ENCODE measurements at places on chromosomes 16 and 17.

GRCh38 chr16:74438492-74438979, 17.3 kb upstream of the CLEC18B start:
- no peak for DNase-seq

DNA sequence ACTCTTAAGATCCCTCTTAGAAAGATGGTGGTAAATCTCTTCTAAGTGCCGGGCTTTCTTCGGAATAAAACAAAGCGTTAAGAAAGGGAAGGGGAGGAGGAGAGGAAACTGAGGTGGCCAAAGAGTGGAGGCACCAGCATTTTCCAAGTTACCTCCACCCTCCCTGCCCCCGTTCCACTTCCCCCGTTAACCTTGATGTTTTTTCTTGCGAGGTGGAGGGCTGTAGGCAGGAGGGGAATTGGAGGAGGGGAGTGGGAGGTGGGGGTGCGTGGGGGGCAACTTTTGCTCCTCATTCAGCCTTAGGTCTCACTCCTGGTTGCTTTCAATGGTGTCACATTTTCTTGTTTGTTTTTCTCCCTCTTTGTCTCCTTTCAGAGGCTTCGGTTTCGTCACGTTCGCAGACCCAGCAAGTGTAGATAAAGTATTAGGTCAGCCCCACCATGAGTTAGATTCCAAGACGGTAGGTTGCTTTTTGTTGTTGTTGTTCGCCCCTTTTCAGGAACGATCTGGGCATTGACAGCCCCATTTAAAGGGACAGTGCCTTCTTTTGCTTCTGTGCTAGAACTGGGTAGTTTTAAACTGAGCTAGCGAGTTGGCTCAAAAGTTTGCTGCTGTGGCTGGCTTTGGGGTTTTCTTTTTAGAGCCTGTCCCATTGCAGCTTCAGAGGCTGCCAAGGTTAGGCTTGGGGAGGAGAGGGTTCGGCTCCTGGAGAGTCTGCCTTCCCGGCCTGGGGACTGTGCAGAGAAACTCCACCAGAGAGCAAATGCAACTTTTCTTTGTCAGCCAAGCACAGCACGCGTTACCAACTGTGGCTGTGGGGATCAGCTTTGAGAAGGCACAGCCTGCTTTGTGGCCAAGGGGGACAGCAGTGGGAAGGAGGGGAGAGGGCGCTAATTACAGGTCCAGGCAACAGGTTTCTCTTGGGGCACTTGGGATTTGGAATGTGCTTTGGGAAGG, 1.9 kb downstream of the MSI2 start:
- no peak for DNase-seq

DNA sequence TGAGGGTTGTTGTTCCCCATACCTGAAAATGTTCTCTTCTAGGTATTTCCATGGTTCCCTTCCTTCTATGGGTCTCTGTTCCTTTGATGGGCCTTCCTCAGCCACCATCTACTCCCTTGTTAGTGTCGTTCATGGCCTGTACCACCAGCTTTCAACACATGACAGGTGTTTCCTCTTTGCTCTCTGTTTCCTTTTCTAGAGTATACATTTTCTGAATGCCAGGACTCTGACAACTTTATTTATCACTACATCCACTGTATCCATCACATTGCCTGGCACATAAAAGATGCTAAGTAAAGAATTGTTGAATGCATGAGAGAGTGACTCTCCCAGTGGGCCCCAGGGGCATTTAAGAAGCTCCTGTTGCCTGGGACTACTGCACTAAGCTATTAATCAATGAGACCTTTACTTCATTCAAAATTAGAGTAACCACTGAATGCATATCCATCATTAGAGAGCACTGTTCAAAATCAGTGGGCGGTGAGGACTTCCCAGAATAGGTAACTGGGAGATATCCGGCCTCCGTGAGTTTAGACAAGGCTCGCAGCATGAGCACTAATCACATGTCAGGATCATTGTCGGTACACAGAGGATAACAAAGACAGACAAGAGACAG, 255.0 kb downstream of the CBLN1 start:
- DNase-seq, result no peak

DNA sequence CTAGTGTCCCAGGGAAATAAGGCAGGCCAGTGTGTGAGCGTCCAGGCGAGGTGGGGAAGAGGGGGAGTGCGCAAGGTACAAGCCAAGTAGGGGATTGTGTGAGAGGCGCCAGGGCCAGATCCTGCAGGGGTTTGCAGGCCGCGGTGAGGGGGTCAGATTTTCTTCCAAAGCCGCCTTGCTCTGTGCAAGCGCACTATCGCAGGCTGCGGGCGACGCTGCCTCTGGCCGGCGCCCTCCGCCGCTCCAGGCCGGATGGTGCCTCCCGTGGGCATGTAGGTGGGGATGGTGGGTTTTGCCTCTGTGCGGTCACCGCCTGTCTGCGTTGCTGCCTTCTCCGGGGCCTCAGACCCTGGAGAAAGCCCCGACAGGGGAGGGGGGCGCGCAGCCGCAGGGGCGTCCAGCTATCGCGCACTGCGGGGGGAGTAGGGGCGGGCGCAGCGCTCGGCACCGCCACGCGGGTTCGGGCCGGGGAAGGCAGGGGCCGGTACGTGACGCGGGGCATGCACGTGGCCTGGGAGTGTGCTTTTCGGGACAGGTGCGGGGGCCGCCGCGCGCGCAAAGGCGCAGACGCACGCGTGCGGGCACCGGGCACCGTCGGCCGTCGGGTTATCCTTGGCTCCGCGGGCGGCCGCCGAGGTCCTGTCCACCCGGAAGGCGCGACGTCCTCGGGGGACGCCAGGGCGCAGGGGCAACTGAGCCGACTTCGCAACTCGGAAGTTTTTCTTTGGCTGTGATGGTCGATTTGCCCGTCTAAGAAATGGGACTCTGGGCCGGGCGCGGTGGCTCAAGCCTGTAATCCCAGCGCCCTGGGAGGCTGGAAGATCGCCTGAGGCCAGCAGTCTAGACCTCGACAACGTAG, 1.1 kb upstream of the HAPSTR1 start:
- DNase-seq, result peak; percentile 52

DNA sequence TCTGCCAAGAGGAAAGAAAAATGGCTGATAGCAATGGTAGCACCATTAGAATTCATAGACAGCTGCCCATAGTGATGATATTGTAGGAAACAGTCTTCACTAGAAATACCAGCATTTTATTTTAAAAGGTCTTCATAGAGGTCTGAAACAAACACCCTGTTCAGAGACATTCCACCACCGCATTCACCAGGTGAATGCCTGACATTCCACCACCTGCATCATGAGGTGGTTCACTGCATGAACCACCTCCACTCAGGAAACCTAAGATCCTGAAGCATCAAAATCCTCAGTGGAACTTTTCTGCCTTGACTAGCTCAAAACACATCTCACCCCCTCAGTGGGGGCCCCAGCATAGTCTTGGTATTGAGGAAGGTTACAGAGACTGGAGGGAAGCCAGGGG, 91.5 kb upstream of the COX10 start:
- no peak for DNase-seq

- DNase-seq, result no peak
Observed at GRCh38 chr16:2335286-2335895, 5.1 kb downstream of the ABCA3 start.

- DNase-seq, result no peak
Observed at GRCh38 chr17:45170931-45171337, 9.3 kb downstream of the HEXIM2 start.

- DNase-seq, result no peak
Observed at GRCh38 chr17:2716649-2717048, 5.1 kb upstream of the CLUH start.

GRCh38 chr17:4448197-4448980, 14.6 kb downstream of the SPNS3 start:
- DNase-seq, result no peak

DNA sequence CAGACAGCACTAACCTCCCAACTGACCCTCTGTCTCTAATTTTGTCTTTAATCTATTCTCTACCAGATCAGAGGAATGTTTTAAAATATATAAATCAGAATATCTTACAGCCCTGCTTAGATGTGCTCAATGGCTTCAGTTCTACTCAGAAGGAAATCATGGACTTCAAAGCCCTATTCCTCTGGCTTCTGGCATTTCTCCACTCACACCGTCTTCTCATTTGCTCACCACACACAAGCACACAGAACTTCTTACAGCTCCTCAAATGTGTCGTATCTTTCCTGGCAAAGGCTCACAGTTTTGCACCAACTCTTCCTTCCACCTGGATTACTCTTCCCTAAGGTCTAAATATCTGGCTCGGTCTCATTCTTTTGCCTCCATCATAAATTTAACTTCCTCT, 71.6 kb upstream of the NUDT7 start:
- DNase-seq, result no peak

GRCh38 chr17:50110591-50111349, 15.6 kb downstream of the PDK2 start:
- no peak for DNase-seq

DNA sequence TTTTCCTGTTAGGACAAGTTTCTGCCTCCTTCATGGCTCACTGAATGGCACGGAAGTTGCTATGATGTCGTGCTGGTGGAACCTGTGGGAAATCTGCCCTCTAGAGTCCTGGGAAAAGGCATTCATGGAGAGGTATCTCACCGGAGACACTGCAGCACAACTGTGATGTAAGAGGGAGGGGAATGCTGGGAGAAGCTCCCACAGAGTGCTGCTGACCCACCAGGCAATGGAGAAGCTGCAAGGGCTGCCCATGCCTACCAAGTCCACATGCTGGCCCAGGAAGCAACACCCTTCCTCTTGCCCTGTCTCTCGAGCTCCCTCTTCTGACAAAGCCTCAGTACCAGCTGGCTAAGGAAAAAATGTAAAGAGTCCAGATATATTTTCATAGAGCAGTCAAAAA, 45.2 kb upstream of the SLC5A11 start:
- no peak for DNase-seq
